ENCODE measurements at places on chromosomes 1 and 21. TPM values are rescaled to one million over a fixed set of nuclear protein-coding genes. Genes with fewer than 3 reads are reported as not detected.

DNA sequence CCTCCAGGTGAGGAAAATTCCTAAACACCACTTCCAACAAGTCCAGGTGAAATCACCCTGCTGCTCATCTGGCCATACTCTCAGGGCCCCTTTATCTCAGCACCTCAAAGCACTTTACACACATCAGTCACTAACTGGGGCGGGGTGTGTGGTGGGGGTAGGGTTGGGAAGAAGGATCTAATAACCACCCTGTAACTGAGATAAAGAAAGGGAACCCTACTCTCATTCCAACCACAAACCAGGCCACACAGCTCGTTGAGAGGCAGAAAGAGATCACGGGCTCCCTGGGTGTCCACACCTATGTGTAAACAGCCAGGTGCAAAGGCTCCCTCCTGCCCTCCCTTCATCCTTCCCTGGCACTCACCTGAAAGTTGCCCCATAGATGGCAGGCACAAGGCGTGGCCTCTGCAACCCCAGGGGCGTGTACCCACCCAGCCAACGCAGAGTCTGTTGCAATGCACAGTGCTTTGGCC, 20.4 kb downstream of the GPR161 start:
- H3K27me3 ChIP-seq, result no peaks in the 10 kb centered on the region

Gene FLG2
- total RNA-seq, result not detected

DNA sequence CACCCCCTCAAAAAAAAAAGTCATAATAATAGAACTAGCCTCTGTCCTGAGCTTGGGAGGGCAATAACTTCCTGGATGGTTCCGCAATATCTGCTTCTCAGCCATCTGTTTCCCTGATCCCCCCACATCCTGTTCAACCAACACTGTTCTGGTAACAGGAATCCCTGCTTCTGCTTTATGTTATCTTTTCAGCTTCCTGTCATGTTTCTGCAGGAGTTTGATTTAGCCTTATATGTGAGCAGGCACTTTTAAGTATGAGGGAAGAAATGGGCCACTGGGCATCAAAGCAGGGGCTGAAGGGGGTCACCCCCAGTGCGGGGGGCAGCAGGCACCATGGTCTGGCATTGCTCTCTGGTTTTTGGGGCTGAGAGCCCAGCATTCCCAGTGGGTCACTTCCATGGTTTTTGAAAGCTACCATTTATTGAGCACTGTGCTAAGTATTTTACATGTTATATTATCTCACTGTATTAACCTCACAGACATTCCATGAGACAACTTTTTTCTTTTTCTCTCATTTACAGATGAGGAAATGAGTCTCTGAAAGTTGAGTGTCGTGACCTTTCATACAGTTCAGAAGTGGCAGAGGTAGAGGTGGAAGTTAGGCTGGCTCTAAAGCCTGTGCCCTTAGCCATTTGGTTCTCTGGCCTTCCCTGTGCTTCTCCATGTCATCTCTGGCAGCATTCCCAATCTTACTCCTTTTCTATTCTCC, 61.9 kb downstream of the DNTTIP2 start:
- H3K4me3 ChIP-seq, result no peak overlapping the region

DNA sequence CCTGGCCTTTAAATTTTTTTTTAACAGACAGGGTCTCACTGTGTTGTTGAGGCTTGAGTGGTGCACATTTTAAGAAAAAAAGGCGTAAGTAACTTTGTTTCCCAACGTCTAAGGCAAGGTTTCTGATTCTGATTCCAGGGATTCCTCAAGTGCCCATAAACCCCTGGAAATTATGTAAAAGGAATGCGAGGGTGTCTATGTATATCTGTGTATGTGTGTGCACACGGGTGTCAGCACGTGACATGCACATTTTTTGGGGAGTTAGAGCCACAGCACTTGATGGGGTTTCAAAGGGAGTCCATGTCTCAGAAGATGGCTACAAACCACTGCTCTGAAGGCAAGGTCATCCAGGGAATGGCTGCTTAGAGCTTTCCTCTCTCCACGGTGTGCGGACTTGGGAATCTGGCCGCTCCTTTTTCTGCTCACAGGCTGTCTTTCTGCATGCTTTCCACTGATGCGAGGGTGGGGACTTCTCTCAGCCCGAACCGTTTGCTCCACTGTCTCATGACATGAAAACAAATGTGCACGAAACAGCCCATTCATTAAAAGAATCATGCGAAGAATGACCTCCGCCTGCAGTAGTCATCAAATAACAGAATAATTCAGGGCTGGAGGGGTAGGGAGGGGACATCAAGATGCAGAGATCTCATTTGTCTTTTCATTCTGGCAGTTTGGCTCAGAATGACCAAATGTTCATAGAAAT, 18.7 kb upstream of the RERE start:
- H3K4me1 ChIP-seq, result no peaks in the 10 kb centered on the region
- DNase-seq, result no peak
- no peaks in the 10 kb centered on the region for H3K27me3 ChIP-seq
- H3K4me3 ChIP-seq, result no peak overlapping the region
- no peak overlapping the region for H3K27ac ChIP-seq
- no peaks in the 10 kb centered on the region for H3K36me3 ChIP-seq

- no peaks in the 10 kb centered on the region for H3K27me3 ChIP-seq
- H3K36me3 ChIP-seq, result no peaks in the 10 kb centered on the region
- peak overlapping the region; percentile 9 for H3K27ac ChIP-seq
- DNase-seq, result peak; percentile 63
These were observed 27.4 kb downstream of the HIVEP3 start for GRCh38 chr1:41891199-41891896.

Measured in SJSA1 (cell line).